ENCODE measurements at places on chromosomes 7 and 10.

DNA sequence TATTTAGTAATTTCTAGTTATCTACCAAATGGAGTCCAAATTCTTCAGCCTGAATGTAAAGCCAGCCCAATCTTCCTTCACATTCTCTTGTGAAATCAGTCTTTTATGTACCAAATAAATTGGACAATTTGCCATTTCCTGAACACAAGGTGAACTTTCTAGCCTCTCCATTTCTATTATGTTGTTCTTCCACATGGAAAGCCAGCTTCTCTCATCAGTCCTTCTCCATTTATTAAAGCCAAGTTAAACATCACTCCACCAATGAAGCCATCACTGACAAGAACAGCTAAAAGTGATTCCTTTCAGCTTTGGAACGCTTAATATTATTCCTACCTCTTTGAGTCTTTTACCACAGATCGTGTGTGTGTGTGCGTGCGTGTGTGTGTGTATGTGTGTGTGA, 88.4 kb downstream of the VPS41 start:
- no peak for DNase-seq

GRCh38 chr7:74180866-74181265, 6.7 kb downstream of the EIF4H start:
- no peak for DNase-seq

- no peak for DNase-seq
These were observed 14.2 kb upstream of the PRF1 start for GRCh38 chr10:70616761-70617160.

- DNase-seq = peak; percentile 30
These were observed 9.7 kb downstream of the CFAP46 start for GRCh38 chr10:132932461-132933307.

DNA sequence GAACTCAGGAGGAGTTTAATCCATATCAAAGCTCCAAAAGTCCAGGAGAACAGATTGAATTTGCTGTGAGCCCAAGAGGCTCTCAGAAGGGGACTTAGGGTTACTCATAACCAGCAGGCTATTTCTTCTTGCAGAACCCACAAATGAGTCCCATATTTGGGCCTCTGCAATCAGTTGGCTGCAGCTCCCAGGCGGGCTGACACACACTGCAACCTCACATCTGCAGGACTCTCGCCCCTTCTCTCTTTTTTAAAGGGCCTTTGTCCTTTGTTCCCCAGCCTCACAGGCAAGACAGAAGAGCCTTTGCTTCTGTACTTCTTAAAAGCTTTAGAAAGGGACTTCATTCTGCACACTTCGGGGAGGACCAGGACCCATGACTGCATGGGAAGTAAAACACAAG, 26.7 kb downstream of the CREB3L2 start:
- no peak for DNase-seq

DNA sequence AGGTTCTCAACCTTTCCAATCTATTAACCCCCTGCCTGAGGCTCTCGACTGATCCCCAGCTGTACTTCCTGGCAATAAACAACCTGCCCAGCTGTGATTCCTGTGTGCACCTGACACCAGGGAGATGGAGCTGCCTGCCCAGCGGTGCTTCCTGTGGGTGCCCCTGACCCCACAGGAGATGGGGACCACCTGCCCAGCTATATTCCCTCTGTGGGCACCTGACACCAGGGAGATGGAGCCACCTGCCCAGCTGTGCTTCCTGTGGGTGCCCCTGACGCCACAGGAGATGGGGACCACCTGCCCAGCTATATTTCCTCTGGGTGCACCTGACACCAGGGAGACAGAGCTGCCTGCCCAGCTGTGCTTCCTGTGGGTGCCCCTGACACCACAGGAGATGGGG, 184.0 kb downstream of the DIP2C start:
- DNase-seq = no peak

GRCh38 chr10:75801121-75801520, 369.7 kb downstream of the LRMDA start:
- no peak for DNase-seq

- no peak for DNase-seq
These were observed 49.6 kb upstream of the WNT8B start for GRCh38 chr10:100413173-100413572.

GRCh38 chr10:72483471-72483870, 128.8 kb upstream of the DNAJB12 start:
- no peak for DNase-seq

DNA sequence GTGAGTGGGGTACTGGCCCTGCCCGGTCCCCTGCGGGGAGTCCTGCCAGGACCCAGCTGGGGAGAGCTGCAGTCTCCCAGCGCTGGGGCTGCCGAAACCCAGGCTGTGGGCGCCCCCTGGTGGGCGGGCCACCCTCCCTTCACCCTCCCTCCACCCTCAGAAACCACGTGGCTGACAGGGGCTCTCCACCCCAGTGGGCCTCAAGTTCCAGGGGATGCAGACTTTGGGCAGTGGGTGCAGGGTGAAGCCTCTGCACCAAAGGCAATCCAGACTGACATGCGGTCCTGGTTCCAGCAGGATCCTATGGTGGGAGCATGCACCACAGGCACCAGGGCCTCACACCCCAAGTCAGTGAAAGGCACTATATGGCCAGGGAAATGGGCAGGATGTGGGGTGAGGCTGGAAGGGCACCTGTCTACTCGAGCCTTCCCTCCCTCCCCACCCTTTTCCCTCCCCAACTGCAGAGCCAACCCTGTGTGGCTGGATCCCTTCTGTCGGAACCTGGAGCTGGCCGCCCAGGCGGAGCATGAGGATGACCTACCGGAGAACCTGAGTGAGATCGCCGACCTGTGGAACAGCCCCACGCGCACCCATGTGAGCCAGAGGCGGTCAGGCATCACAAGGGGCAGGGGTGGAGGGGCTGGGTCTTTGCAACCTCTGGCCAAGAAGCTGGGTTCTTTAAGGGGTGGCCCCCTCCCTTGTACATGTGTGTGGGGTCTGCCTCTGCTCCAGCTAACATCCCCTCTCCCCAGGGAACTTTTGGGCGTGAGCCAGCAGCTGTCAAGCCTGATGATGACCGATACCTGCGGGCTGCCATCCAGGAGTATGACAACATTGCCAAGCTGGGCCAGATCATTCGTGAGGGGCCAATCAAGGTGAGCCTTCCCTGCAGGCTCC, 38.8 kb downstream of the PSAP start:
- DNase-seq = peak; percentile 55

- no peak for DNase-seq
These were observed 13.1 kb upstream of the LRMDA start for GRCh38 chr10:75418293-75418692.

DNA sequence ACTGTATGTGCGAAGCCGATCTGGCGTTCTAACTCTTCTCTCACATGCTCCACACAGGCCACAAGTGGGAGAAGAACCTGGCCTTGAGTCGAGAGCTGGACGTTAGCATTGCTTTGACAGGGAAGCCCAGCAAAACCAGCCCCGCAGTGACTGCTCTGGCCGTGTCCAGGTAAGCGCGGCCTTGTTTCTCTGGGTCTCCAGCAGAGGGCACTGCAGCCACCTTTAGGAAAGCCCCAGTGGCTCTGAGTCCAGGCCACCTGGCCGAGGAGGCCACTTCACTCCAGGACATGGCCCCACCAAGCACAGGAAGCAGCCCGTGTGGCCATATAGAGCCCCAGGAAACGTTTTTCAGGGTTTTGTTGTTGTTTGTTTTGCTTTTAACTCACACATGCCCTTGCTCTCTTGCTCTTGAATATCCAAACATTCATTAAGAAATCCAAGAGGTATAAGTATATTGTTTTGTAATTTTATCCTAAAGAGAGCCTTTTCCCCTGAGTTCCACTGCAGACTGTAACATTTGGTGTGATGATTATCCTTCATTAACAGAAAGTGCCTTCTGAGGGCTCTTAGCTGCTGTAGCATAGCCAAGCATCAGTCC, 41.8 kb upstream of the LRRC18 start:
- peak; percentile 6 for DNase-seq

DNA sequence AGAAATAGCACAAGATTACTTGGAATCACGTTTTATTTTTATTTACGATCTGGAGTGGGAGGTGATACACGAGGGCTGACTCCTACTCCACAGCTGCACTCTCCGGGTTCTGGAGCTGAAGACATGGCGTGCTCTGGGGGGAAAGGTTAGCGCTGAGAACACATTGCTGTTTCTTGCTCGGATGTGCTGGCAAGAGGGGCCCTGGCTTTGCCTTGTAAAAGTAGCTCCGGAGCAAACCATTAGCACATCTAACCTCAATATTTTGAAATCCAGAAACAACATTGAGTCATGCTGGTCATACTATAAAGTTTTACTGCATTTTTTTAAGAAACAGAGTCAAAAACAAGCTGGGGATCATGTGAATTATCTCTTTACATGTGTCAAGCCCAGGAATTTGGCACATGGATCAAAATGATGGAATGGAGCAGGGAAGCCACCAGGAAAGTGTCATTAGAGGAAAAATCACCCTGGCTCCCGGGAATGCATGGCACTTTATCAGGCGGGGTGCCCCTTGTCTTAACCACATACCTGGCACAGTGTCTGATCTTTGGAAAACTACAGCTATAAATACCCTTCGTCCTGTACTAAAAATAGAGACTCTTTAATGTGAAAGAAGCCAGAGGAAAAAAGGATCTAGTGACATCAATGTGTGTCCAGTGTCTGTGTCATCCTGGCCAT, 31.6 kb upstream of the LYZL1 start:
- DNase-seq = no peak

GRCh38 chr7:28354601-28355402, 57.5 kb upstream of the CREB5 start:
- DNase-seq = no peak

- no peak for DNase-seq
These were observed 31.3 kb downstream of the FAM204A start for GRCh38 chr10:118310822-118311221.

- no peak for DNase-seq
These were observed 195.4 kb upstream of the GHITM start for GRCh38 chr10:83943920-83944319.

DNA sequence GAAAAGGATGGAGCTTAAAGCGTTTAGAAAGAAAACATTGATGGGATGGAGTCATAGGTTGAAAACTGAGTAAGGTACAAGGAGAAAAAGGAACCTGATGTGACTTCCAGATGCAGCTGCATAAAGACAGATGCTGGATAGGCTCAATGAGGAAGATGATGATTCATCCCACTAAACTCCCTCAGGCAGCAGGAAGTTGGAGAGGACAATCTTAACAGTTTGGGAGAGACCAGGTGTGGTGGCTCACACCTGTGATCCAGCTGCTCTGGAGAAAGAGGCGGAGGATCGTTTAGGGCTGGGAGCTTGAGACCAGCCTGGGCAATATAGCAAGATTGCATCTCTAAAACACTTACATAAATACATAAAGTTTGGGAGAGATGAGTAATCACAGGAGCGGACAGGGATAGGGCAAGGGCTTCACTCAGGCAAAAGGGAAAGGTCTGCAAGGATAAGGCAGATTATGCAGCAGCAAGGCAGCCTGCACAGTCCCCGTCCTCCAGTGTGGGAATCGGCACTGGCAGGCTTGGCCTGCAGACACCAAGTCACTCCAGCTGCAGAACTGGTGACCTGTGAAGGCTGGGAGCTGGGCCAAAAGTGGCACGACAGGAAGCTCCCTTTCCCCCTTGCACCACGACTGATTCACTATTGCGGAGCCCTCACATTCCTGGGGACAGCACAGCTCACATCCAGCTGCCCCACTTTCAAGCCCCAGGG, 438.5 kb downstream of the GRID1 start:
- no peak for DNase-seq

DNA sequence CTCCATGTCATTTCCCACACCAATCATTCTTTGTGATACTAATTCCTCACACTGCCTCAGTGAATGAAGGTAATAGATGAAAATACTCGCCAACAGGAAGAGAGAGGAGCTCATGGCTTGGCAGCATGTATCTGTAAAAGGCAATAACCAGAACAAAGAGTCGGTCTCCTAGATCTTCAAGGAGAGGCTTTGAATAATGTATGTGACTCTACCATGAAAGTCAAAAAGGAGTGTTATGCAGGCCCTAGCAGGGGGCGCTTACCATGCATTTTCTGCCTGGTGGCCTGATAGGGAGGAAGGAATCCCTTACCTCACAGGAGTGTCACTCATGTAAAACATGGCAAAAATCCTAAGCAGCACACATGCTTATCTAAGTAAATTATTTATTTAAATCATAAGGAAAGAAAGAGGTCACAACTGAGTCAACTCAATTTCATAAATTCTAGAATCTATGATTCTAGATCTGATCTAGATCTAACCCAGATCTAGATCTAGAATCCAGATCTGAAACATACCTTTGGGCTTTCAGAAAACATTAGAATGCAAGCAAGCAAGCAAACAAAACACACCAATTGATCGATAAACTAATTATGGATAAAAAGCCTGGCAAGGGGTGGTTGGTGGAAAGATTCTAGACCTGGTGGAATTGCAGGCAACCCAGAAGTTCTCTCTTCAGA, 226.3 kb upstream of the KLF6 start:
- no peak for DNase-seq

DNA sequence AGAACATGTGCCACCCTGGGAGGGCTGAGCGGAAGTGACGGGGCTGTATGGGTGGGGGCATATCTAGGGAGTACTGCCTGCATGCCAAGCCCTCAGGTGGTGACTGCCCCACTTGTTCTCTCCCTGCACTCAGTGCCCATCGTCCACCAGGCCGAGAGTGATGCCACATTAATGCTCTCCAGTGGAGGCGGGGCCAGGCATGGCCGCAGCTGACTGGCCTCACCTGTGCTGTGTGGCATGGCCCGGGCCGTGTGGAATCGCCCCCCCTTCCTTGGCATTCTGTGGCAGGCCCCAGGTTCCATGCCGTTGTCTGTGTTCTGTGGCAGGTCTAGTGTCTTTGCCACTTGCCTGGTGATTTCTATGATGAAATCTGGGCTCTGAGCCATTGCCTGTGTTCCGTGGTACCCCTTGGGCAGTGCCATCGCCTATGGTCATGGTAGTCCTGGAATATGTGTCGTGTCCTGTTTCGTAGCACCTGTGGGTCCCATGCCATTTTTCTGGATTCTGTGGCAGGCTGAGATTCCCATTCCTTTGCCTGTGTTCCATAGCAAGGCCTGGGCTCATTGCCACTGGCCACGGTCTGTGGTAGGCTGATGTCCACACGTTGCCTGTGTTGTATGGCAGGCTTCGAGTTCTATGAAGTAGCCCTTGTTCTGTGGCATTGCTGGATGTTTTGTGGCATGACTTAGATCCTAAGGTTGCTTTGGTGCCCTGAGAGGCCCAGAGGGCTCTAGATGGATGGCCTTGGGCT, 8.9 kb downstream of the FLNC start:
- no peak for DNase-seq

Measured in stimulated activated CD4-positive, alpha-beta T cell treated with anti-CD3 and anti-CD28 coated beads, TNF-alpha, amount 100 ng/mL, for 24 hours (primary cell).